T-cell (primary cell): ENCODE measurements at places on chromosomes 5 and 9.

GRCh38 chr9:91332546-91333231 is 29.0 kb downstream of the AUH start:
- no peak for DNase-seq

DNA sequence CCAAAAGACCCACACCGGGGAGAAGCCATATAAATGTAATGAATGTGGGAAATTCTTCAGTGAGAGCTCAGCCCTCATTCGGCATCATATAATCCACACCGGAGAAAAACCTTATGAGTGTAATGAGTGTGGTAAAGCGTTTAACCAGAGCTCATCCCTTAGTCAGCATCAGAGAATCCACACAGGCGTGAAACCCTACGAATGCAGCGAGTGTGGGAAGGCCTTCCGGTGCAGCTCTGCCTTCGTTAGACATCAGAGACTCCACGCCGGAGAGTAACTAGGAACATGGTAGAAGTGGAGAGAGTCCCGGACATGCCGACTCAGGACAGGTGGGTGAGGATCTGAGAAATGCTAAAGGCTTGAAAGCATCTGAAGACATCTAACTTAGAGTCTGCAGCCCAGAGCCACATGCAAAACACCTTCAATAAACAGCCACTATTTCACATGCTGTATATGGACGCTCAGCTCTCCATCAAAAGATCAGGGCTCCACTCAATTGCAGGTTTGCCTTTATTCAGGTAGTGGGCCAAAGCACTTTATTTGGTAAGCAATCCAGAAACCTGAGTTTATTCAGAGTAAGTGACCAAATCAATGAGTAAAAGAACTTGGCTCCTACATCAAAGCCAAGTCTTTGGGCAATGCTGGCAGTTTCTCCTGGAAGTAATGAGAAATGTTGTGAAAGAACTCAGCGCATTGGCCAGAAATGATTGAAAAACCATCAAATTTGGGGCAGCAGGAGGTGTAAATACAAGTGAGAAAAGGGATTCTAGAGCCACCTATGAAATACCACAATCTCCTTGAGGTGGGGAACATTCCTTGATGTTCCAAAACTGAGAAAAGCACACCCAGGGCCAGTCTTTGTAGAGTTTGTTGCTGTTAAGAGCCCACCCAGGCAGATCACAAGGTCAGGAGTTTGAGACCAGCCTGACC is 6.0 kb downstream of the RPL12 start:
- no peak for DNase-seq

GRCh38 chr9:99112750-99113413 is 8.0 kb downstream of the TGFBR1 start:
- peak; percentile 43 for DNase-seq

DNA sequence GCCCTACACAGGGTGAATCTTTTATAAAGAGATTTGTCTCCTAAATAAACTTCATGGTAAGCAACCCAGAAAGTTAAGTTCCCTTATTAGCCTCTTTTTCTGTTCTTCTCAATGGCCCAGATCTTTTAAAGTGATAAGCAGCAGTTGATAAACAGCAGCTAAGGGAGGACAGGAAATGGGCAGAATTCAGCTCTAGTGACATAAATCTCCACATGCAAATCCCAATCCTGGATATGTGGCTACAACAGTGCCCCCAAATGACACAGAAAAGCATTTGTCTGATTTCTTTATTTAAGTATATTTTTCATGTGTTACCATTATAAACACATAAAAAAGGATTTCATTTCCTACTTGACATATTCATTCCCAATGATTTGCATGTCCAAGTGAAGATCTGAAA is 199.0 kb downstream of the DTWD2 start:
- DNase-seq = no peak

- no peak for DNase-seq
Measured at GRCh38 chr5:138107213-138107612, 23.4 kb downstream of the WNT8A start.

DNA sequence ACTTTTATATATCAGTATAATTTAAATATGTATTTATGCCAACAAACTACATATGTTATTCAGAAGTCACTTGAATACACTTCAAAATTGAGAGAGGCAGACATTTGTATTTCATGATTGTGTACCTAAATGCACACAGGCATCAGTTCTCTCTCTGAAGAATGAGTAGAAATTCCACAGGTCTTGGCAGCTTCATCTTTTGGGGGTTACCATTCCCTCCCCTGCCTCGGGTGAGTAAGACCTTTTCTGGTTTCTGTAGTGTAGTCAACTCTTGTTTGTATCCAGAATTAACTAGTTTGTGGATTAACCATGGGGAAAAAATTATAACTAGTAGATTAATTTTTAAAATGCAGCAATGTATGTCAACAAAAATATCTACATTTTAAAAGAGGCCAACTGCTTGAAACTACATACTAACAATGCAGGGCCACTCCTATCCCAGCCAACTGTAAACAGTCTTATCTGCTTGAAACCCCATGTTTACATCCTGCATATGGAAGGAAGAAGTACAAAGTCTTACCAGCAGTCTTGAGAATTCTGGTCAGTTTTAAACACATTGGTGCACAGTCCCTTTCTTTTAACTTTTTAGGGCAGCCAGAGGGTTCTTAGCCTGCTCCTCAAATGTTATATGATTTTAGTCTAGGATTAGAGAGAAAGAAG is 339.6 kb upstream of the KIF2A start:
- no peak for DNase-seq

DNA sequence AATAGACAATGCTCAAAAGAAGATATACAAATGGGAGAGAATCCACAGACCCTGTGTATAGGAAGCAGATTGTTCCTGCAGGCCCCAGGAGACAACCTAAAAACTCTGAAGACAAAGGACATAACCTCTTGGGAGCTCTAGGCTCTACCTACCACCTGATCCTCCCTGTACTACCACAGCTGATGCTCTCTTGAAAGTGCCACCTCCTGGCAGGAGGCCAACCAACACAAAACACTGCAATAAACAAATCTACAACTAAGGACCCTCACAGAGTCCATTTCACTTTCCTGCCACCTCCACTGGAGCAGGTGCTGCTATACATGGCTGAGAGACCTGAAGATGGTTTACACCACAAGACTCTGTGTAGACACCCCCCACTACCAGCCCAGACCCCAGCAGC is 49.0 kb downstream of the STARD4 start:
- DNase-seq = no peak

DNA sequence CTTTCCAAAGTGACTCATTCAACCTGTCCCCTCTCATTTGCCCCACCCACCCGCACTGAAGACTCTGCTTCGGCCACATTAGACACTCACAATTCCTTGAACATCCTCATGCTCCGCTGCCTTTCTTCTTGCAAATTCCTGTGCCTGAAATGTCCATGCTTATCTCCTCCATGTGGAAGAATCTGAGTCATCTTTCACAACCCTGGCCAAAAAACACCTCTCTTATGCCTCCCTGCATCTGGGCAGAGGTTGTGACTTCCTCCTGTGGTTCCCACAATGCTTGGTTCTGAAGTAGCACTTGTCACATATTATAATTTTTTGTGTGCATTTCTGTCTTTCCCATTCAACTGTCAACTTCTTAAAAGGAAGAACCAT is 238.6 kb downstream of the ENC1 start:
- DNase-seq = no peak

- DNase-seq = no peak
Measured at GRCh38 chr9:133256686-133257091, 18.3 kb downstream of the ABO start.

GRCh38 chr9:114461468-114461867 is 43.8 kb downstream of the WHRN start:
- no peak for DNase-seq

DNA sequence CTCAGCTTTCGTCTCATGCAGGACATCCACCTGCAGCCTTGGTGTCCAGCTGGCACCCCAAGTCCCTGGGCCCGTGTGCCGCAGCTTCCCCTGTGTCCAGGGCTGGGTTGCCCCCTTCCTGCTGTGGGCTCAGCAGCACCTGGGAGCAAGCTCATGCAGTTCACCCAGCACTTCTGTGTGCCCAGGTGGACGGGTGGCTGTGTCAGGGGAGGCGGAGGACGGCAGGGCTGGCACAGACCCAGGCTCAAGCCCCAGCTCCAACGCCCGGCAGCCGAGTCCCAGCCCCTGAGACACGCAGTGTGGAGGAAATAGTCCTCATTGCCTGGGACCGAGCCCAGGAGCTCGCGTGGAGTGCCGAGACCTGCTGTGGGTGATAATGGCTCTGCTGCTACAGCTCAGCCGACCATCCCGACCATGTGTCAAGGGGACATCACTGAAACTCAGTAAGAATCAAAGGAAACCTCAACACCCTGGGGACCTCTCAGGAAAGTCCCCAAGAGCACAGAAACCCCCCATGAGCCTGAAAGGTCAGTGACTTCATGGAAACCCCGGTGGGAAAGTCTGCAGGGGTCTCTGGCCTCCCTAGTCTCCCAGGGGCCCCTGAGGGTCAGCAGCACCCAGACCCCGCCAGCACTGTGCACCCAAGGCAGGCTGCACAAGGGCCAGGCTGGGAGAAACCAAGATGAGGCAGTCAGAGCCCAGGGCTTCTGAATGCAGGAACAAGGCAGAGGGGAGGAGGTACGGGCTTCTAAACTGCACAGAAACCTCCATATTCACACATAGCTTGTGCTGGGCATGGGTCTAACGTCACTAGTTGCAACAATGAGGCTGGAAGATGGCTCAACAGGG is 38.8 kb downstream of the LPCAT1 start:
- no peak for DNase-seq

DNA sequence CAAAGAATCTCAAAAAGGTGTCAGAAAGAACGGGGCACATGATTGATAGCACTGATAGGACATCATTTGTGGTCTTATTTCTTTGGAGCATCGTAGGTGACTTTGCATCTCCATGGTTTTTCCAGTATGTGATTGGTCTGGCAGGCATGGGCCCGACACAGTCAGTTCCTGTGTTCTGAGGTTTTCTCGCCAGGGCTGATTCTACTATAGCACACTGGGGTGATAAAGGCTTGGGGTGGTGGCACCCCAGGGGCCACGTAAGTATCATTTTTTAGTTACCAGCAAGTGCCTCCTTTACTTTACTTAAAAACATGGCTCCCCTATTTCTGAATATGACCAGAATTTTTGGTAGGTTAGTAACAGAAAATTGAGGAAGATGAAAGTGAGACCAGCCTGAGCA is 202.7 kb downstream of the RFK start:
- no peak for DNase-seq

DNA sequence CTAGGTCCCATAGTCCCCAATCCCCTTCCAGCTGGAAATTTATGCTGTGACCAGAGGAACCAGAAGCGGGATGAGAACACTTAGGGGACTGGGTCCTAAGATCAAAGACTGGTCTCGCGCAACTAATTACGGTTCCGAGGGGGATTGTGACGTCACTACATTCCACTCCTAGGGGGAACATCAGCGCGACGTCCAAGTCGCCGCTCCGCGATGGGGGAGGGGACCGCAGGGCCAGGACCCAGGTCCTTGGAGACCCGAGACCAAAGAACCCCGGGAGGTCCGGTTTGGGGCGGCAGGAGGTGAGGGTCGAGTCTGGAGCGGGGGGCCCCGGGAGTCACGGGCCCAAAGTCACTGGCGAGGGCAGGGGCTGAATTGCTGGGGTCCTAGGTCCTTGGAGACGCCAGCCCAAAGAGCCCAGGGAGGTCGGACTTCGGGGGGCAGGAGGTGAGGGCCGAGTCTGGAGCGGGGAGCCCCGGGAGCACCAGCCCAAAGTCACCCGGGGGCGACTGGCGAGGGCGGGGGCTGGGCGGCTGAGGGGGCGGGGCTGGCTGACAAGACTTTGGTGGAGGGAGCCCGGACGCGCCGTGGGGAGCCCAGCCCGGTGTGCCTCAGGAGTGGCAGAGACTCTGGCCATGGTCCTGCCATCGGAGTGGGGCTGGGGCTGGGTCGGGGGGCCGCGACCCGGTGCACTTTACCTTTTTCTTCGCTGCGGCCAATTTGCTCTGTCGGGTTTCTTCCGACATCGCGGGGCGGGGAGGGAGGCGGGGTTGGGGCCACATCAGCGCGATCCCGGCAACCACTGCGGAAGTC is at the start of gene GOLGA2:
Gene GOLGA2 (minus strand): TSS at position 810 of the 810 bp plus-strand sequence. CDS start 31 bp downstream, at position 779.
- DNase-seq = peak; percentile 4

DNA sequence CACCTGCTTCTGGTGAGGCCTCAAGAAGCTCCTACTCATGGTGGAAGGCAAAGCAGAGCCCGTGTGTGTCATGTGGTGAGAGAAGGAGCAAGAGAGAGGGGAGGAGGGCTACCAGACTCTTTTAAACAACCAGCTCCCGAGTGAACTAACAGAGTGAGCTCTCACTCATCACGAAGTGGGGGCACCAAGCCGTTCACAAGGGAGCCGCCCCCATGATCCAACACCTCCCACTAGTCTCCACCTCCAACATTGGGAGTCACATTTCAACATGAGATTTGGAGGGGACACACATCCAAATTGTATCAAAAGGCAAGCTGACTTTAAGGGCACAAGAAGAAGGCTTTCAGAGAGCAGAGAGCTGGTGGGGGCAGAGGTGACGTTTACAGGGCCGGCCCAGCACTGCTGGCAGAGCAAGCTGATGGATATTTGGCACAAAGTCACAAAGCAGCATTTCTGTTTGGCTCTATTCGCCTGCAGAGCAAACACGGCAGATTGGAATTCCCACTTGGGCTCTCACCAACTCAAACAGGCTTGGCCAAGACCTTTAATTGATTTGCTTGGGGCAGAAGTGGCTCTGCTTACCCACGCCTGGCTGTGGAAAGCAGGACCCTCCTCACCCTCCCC is 20.0 kb downstream of the PITX1 start:
- no peak for DNase-seq

- no peak for DNase-seq
Measured at GRCh38 chr9:21965401-21965951, 28.7 kb downstream of the CDKN2A start.

- DNase-seq = no peak
Measured at GRCh38 chr5:148763996-148764395, 62.4 kb upstream of the ADRB2 start.

GRCh38 chr5:10277773-10278630 is 27.9 kb downstream of the CCT5 start:
- no peak for DNase-seq

GRCh38 chr9:80951675-80952074 is 737.7 kb downstream of the TLE1 start:
- no peak for DNase-seq

DNA sequence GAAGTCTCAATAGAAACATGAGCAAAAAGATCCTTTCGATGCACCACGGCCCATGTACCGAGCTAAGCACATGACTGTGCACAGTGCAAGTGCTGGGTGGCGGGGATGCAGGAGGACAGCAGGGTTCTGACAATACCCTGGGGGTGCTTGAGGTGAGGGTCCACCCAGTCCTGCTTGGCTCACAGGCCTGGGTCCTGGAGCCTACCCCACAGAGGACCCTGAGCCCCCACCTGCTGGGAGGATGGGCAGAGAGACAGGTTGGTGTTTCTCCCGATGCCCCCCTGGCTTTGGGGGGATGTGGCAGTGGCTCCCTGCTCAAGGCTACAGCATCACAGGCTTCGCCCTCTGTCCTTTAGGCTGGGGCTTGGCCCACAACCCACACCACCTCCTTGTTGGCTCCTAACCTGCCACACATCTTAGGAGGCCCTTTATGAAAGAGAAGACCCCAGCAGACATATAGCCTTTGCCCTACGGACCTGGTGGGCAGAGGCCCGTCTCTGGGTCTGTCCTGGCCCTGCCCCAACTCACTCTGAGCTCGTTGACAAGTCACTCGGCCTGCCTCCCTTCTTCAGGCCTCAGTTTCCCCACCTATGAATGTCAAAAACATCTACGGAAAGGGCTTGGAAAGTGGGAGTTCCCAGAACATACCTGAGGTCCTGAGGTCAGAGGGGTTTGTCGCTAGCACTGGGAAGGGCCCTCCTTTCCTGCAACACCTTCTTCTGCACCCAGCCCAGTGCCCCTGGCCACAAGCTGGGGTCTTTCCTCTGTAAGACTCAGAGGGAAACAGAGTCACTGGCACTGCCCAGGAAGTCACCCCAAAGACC is 50.3 kb downstream of the BARX1 start:
- no peak for DNase-seq
